ENCODE measurements at places on chromosomes 12 and 14. TPM values are rescaled to one million over a fixed set of nuclear protein-coding genes. Genes with fewer than 3 reads are reported as not detected.

DNA sequence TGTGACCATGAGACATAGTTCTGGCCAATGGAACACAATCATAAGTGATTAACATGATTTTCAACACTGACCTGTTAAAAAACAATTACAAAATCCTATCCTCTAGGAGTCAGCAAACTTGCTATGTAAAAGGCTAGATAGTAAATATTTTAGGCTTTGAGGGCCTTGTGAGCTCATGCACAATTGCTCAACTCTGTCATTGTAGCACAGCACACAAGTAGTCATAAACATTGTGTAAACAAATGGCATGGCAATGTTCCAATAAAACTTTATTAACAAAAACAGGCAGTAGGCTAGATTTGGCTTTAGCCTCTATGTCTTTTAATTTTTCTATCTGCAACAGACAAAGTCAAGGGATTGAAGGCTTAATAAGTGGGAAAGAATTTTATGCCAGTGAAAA is 350.7 kb downstream of the C12orf50 start:
- DNase-seq = no peak

DNA sequence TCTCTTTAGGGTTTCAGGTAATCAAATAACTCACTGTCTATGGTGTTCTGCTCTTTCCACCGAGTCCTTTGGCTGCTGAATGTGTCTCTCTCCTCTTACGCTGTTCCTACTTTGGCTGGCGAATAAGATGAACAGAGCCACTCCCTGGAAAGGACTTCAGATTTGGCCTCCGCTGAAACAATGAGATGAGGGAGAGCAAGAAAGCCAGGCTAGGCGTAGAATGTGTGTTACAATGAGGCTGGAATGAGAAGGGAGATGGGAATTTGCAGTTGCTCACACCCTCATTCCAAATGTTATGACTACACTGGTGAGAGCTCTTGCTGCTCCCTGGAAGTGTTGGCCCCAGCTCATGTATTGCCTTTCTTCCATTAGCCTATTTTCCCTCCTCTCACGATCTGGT is at the start of gene MFAP5:
TSS of gene MFAP5 (minus strand) at position 234 of the 400 bp plus-strand sequence. CDS start 722 bp downstream, outside the sequence.
- DNase-seq = peak; percentile 63

- DNase-seq = no peak
These were observed 115.5 kb downstream of the SLC2A13 start for GRCh38 chr12:39990122-39991101.

RBP5 gene
- not detected for total RNA-seq

C3AR1 gene
- total RNA-seq = 0.24 TPM

DNA sequence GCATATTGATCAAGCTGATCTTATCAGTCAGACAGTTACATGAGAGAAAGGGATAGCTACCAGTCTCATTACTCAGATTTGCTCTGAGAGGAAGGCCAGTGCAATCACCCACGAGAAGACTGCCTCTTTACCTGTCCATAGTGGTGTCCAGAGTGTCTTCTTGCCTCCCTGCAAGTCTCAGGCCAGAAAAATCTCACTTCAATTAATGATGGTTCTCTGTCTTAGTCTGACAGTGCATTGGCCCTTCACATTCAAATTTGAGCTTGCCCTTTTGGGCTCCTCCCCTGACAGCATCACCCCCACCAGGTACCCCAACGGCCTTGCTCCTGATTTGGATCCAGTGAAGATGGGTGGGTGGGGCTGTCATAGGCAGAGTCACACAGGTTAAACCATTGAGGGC is at the start of gene AICDA:
TSS of gene AICDA (minus strand) at position 231 of the 400 bp plus-strand sequence. CDS start at position 139, 92 bp downstream.
- no peak for DNase-seq

FBLN5 gene
- total RNA-seq = 144 TPM

- DNase-seq = no peak
These were observed 1.4 kb downstream of the PLXNC1 start for GRCh38 chr12:94149781-94150239.
